ENCODE measurements at places on chromosomes 13 and 19. TPM values are rescaled to one million over a fixed set of nuclear protein-coding genes. Genes with fewer than 3 reads are reported as not detected.

The CA11 gene
- total RNA-seq = 7.8 TPM

The PPP1R12C gene
- 103 TPM for total RNA-seq

The SIGLEC14 gene
- 20.3 TPM for total RNA-seq

The EMC10 gene
- total RNA-seq = 95.6 TPM

The MIA gene
- total RNA-seq = 1.7 TPM

The HOOK2 gene
- total RNA-seq = 57.5 TPM

GRCh38 chr13:67099494-67099893 lies 130.6 kb downstream of the PCDH9 start:
- no peak for DNase-seq
- no peaks in the 10 kb centered on the region for H3K36me3 ChIP-seq
- H3K27me3 ChIP-seq = no peaks in the 10 kb centered on the region
- no peak overlapping the region for H3K4me3 ChIP-seq
- no peaks in the 10 kb centered on the region for H3K4me1 ChIP-seq
- H3K27ac ChIP-seq = no peak overlapping the region

GRCh38 chr13:40446365-40446764 lies 220.1 kb downstream of the FOXO1 start:
- H3K4me1 ChIP-seq = peaks cover 18% of the 10 kb centered on the region
- H3K27me3 ChIP-seq = no peaks in the 10 kb centered on the region
- no peak overlapping the region for H3K27ac ChIP-seq
- H3K4me3 ChIP-seq = no peak overlapping the region

DNA sequence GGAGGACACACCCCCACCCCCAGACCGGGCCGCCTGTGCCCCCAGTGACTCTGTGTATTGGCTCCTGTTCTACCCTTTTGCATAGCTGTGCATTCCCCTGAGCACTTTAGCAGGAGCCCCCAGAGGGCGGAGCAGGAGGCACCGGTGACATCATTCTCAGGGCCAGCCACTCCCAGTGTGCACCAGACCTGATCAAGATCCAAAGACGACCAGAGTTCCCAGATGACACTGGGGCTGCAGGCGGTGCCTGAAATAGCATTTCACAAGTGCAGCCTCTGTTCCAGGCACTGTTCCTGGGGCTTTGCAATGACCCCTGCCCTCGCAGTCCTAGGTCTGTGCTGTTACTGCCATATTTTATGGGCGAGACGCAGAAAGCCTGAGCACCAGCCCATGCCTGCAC lies 14.5 kb upstream of the PTPRS start:
- no peak overlapping the region for H3K27ac ChIP-seq
- H3K27me3 ChIP-seq = peaks cover 17% of the 10 kb centered on the region
- H3K36me3 ChIP-seq = no peaks in the 10 kb centered on the region
- no peaks in the 10 kb centered on the region for H3K4me1 ChIP-seq

- H3K27ac ChIP-seq = no peak overlapping the region
- H3K4me1 ChIP-seq = peaks cover 16% of the 10 kb centered on the region
- H3K36me3 ChIP-seq = peaks cover 4% of the 10 kb centered on the region
- no peak overlapping the region for H3K4me3 ChIP-seq
- no peak for DNase-seq
These were observed 1.7 kb upstream of the ZNF507 start for GRCh38 chr19:32343550-32344262.

- H3K4me3 ChIP-seq = no peak overlapping the region
- H3K27ac ChIP-seq = no peak overlapping the region
- no peaks in the 10 kb centered on the region for H3K4me1 ChIP-seq
- no peak for DNase-seq
These were observed 239.1 kb downstream of the KLF12 start for GRCh38 chr13:73894995-73895571.

- DNase-seq = no peak
- no peaks in the 10 kb centered on the region for H3K27me3 ChIP-seq
- peak overlapping the region; percentile 85 for H3K27ac ChIP-seq
- H3K36me3 ChIP-seq = peaks cover 35% of the 10 kb centered on the region
- H3K4me1 ChIP-seq = peaks cover 61% of the 10 kb centered on the region
These were observed 7.8 kb downstream of the CIC start for GRCh38 chr19:42276821-42277220.

DNA sequence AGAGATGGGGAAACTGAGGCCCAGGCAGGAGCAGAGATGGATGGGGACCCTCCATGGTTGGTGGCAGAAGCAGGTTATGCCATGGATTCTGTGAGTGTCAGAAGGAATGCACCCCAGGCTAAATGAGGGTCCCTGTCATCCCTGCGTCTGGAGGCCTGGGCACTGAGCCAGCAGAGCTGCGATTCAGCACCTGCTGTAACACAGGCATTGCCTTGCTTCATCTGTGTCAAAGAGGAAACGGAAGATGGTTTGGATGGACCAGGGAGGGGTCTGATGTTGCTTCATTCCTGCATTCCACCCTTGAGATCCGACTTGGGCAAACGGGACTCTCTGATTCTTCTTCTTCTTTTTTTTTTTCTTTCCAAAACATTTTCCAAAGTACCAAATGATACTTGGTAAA lies 1.2 kb downstream of the C5AR1 start:
- H3K27me3 ChIP-seq = peaks cover 7% of the 10 kb centered on the region
- peak overlapping the region; percentile 67 for H3K27ac ChIP-seq
- peak; percentile 84 for DNase-seq
- peaks cover 10% of the 10 kb centered on the region for H3K4me1 ChIP-seq
- peak overlapping the region; percentile 46 for H3K4me3 ChIP-seq

DNA sequence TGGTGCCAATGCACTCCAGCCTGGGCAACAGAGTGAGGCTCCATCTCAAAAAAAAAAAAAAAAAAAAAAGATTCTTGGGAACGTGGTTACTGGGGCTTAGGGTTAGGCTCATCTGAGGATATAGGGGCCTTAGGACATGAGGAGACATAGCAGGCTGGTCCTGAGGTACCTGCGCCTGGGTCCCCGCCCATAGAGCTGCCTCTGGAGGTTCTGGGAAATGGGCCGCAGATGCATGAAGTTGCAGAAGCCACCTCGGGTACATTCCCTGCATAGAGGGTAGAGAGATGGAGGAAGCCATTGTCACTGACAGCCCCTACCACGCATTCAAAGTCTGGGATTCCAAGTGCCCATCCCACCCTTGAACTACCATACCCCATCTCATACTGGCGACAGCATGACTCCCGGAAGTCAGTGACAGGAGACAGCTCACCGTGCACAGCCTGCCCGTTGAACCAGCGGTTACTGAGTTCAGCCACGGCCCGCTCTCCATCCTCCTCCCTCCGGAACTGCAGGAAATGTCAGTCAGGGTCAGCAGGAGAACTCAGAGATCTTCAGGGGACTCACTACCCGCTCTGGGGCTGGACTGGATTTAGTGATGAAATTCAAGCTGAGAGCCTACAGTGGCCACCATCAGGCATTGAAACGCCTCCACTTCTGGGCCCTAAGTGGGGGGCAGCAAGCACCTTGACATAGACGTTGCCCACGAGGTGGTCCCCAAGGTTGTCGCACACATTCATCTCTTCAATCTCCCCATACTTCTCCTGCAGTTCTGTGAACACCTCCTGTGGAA lies 1.4 kb downstream of the U2AF1L4 start:
- peak overlapping the region; percentile 100 for H3K27ac ChIP-seq
- H3K4me3 ChIP-seq = peak overlapping the region; percentile 79
- H3K36me3 ChIP-seq = peaks cover 7% of the 10 kb centered on the region
- no peak for DNase-seq
- H3K27me3 ChIP-seq = no peaks in the 10 kb centered on the region

DNA sequence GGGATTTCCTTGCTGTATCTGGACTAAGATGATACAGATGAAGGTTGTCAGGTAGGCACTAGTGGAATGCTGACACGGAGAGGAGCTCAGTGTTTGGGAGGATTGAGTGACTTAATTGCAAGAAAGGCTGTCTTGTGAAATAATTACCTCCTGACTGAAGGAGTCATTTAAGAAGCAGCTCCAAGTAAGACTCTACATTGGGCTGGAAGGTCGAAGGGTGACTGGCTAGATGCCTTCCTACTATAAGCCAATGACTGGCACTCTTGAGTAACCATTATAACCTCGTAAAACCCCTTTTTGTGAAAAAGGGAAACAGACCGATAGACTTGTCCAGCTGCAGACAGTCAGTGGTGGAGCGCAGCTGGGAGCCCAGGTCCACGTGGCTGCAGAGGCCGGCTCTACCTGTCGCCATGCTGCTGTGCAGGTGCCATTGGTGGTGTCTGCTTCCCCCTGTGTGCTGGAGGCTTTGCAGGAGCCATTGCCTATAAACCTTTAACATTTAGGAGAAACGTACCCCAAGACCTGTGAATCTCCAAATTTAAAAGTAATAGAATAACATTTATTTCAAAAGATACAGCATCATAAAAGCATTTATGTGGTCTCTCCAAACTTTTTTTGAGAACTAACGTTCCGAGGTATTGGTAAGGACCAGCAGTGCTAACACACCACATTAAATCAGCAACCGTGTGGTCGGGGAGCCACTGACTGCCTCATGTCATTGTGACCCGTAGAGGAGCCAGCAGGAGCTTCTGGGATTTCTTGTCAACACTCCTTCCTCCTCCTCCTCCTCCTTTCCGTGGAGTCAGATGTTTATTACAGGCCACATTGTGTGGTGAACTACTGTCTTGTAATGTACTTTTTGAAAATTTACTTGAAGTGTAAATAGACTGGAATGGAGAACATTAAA lies 80.4 kb upstream of the TEX29 start:
- no peaks in the 10 kb centered on the region for H3K4me1 ChIP-seq
- peaks cover 59% of the 10 kb centered on the region for H3K36me3 ChIP-seq
- H3K4me3 ChIP-seq = no peak overlapping the region
- no peak overlapping the region for H3K27ac ChIP-seq
- DNase-seq = no peak

- DNase-seq = no peak
- no peak overlapping the region for H3K4me3 ChIP-seq
- H3K4me1 ChIP-seq = no peaks in the 10 kb centered on the region
- peaks cover 3% of the 10 kb centered on the region for H3K27me3 ChIP-seq
- no peaks in the 10 kb centered on the region for H3K36me3 ChIP-seq
These were observed 76.0 kb upstream of the LSM14A start for GRCh38 chr19:34096020-34096915.

Measured in lower lobe of right lung (tissue), 2 donors.